Hematopoietic multipotent progenitor cell treated with erythropoietin and hydrocortisone succinate and interleukin-3 and kit ligand, for 4 days (in vitro differentiated cells): ENCODE measurements at places on chromosomes 2 and 18.

DNA sequence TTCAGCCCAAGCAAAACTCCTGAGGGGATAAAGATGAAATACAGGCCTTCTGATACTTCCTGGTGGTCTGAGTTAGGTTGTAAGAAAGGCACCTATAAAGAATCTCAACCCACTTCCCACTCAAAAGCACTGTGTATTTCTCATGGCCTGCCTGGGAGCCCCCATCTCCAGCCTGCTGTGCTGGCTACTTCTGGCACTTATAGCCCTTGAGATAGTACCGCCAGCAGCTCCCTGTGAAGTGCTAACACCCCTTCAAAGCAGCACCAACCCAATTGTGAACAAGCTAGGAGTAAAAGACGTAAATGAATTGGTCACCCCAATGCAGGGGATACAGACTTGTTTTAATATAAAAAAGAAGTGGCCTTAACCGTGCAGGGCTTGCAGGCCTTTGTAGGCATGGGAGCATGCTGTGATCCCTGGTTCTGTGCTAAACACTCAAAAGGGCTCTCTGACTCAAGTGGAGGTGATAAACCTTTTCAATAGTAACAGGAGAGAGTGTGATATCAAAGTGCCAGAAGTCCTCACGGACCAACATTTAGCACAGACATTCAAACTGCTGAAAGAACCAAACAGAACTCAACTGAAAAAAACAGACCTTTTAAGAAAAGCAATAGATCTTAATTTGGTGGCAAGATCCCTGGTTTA lies 80.8 kb downstream of the RTN4 start:
- no peak for DNase-seq

GRCh38 chr2:102291319-102292075 lies 19.9 kb upstream of the IL1RL1 start:
- DNase-seq: peak; percentile 62

GRCh38 chr2:13539296-13539695 lies 822.6 kb downstream of the TRIB2 start:
- DNase-seq: no peak

- no peak for DNase-seq
These were observed 8.7 kb upstream of the IMP4 start for GRCh38 chr2:130334026-130334425.

DNA sequence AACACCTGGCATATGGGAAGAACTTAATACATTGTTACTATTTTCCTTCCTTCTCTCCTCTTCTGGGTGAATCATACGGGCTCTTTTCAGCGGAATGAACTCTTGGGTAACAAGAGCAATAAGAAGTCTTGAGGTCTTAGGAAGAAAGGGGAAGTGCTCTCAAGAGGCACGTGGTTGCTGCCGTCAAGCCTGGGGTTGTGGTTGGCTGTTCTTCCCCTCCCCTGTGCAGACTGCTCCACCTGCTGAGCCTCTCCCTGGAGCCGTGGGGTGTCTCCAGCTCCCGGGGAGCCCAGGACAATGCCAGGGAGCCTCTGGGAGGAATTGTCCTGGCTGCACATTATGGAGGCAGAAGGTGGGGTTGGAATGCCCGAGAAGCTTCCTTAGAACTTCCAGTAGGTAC lies 19.4 kb downstream of the TOGARAM2 start:
- DNase-seq: peak; percentile 94

- peak; percentile 89 for DNase-seq
These were observed 24.6 kb downstream of the MAIP1 start for GRCh38 chr2:199979832-199980628.

DNA sequence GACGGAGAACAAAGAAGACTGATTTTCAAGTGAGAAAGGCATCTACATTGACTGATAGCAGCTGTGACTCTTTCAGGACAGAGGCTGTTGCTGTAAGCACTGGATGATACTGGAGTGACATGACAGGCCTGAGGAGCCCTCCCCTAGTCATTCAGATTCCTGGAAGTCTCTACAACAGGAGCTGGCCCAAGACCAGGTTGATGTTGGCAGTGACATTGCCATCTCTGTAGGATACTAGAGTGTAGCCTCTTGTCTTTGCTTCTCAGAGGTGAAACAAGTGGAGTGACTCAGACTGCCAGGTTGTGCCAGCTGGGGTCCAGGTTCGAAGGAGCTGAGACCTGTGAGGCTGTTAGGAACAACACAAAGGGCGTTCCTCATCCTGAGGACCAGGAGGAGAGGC lies 44.7 kb upstream of the SH3RF3 start:
- no peak for DNase-seq

GRCh38 chr2:108805782-108806181 lies 19.2 kb downstream of the CCDC138 start:
- no peak for DNase-seq

GRCh38 chr2:45683292-45683691 lies 31.8 kb downstream of the PRKCE start:
- DNase-seq: no peak

- DNase-seq: no peak
These were observed 81.6 kb upstream of the CTDP1 start for GRCh38 chr18:79597831-79598632.

DNA sequence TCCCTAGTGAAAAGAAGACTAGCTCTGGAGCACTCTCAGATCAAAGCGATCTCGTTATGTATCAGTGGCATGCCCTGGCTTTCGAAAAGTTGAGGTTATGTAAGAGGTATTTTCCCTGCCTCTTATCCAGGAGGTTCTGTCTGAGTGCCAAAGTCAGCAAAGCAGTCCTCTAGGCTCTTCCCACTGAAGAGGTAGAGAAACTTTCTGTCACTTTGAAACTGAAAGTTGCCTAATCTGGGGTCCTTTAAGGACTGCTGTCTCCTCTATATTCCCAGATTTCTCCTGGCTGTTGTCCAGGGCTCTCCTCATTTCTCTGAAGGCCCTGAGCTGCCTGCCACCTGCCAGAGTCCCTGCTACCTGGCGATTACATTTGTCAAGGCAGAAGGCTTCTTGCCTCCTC lies 96.3 kb downstream of the B3GNT2 start:
- no peak for DNase-seq

DNA sequence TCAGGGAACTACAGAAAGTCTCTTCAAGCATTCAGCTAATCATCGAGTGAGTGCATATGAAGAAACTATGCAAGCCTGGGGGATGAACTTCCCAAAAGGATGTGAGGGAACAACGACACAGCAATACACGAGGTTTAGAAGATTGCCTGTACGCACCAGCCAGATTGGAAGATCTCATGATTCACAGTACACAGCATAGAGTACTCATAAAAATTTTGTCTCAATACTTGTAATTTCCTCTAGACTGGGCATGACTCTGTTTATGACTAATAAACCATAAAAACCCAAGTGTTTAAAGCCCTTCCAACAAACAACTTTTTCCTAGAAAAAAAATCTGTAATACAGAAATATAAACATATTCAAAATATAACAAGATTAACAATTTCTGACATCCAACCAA lies 279.7 kb downstream of the KCNJ3 start:
- DNase-seq: no peak

DNA sequence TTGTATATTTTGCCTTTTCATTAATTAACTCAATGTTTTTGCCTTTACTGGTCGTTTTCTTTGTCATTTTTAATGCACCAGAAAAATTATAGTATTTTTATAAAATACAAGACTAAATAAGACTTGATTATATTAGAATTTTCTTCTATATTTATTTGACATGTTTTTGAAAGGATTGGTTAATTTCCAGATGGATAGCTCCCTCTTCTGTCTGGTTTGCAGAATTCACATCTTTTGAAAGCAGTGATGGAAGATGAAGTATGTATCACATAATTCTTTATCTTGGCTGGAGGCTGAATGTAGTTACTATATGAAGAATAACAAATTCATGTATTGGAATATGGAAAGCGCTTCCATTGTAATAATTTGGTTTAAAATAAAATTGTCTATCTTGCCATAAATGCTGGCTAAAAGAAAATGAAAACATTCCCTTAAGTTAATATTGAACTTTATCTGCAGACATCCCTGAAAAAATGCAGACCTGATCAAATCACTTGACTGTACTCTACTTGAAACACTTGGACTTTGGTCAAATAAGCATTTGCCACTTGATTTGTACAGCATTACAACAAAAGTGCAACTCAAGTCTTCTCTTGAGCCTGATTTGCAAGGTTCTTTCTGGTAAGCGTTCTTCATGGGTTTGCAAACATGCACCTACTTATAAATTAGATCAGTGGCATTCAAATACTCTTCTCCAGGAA lies 86.3 kb upstream of the EFEMP1 start:
- peak; percentile 58 for DNase-seq

GRCh38 chr2:124272261-124272841 lies 247.3 kb downstream of the CNTNAP5 start:
- no peak for DNase-seq
